ENCODE measurements at places on chromosomes 3 and 15.

DNA sequence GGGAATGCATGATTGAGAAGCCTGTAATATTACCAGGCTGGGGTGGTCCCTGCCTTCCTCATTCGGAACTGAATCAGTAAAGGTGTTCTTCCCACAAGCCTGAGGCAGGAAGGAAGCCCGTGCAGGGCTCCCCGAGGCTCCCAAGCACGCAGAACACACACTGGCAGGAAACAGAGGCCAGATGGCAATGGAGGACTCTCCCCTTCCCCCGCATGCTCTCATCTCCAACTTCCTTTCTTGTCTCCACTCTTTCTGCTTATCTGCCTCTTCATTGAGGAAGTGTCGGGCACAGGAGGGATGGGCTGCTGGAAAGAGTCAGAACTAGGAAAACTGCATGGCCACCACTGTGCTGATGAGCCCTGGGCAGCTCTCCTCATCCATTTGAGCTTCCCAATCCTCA, 123.5 kb downstream of the NUP210 start:
- DNase-seq, result no peak

- no peak for DNase-seq
Measured at GRCh38 chr3:71585131-71585530, 1.6 kb upstream of the FOXP1 start.

DNA sequence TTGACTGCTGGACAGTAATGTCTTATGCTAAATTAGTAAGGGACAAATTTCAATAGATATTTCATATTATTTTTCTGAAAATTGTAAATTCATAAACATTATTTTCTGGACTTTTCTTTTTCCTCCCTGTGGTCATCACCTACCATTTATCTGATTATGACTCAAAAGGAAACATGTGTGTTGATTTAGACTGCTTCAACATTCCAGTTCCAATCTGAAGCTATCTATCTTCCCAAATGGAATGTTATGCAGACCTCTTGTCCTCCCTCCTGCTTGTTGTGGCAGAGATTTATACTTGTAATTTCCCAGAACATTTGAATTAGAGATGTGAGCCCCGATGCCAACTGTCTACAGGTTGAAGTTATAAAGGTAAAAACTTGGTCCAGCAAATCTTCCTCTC, 803.4 kb downstream of the TUSC7 start:
- no peak for DNase-seq

GRCh38 chr3:194220901-194221326, 85.0 kb downstream of the HES1 start:
- DNase-seq, result no peak

DNA sequence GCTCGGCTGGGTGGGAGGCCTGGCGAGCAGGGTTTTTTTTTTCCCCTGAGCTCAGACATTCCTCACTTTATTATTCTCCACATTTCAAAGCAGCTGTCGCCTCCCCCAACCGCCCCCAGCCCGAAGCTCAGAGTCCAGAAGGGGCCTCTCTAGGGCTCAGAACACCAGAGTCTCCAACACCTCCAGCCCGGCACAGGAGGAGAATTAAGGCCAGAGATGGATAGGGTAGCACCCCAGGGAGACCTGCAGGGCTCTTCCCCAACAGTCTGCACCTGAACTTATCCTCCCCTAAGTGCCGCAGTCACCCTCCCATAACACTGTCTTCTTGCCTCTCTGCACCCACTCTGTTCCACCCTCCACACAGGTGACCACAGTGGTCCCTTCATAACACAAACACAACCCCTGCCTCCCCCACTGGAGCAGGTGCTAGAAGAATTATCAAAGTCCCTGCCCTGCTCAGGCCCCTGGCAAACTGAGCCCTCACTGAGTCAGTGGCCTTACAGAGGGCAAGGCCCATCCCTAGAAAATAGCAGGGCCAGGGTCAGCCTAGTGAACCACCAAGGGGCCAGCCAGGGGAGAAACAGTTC, 14.1 kb downstream of the MYL3 start:
- DNase-seq, result no peak

GRCh38 chr15:70308735-70309434, 211.2 kb upstream of the TLE3 start:
- no peak for DNase-seq

GRCh38 chr15:95302206-95302605, 1028.3 kb upstream of the NR2F2 start:
- no peak for DNase-seq

GRCh38 chr3:87197531-87197930, 29.6 kb upstream of the CHMP2B start:
- no peak for DNase-seq

- no peak for DNase-seq
Measured at GRCh38 chr15:66760968-66761725, 59.1 kb downstream of the SMAD6 start.

GRCh38 chr3:53215816-53216215, 40.0 kb downstream of the TKT start:
- no peak for DNase-seq

DNA sequence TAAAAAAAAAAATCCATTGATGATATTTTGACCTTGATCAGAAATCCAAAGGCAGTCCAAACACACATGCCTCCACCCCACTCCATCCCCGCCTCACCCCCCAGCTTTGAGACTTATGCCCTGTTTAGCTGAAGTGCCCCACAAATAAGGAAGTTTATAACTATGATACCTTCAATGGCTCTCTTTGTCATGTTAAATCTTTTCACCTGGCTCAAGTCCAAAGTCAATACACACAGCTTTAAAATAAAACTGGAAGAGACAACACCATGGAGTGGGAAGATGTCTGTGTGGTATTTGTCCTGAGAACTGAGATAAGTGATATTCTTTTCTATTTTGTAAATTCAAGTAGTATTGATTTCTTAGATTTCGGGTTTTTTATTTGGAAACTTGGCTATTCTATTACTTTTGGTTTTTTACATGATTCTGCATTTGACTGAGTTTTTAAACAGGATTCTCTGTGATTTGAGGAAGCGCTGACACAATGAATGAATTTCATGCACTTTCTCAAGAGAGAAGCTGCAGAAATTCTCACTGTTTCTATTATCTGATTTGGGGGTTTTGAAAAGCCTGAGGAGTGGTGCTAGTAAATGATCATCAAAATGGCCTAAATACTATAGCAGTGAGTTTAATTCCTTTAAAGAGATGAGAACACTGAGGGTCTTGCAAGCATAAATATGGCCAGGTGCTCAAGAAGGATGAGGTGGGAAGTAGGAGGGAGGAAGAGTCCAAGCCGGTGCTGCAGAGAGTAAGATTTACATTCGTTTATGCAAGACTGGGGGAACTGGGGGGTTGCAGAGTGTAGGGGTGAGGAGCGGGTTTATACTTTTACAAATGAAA, 5.2 kb downstream of the FOXB1 start:
- DNase-seq, result no peak

DNA sequence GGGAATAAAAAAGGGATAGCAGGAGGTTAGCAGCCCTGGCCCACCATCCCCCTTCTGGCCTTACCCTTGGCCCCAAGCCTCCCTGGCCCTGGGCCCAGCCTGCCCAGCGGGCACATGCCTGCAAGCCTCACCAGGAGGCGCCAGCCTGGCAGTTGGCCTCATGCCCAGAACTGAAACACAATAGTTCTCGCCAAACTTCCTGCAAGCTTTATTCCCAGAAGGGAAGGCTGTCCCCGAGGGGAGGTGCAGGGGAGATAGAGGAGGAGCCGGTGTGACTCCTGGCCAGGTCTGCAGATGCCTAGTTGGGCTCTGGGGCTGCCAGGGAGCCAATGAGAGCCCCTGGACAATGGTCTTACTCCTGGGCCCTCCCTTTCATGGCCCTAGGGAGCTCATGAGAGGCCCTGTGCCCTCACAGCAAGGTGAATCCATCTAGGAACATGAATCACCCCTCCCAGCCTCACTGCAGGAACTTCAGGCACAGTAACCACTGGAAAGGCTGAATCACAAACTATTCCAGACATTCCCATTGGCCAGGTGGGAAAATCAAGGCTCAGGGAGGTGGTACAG, 4.0 kb downstream of the CCDC33 start:
- DNase-seq, result no peak

- DNase-seq, result no peak
Measured at GRCh38 chr15:62517541-62517940, 352.5 kb upstream of the C2CD4B start.

DNA sequence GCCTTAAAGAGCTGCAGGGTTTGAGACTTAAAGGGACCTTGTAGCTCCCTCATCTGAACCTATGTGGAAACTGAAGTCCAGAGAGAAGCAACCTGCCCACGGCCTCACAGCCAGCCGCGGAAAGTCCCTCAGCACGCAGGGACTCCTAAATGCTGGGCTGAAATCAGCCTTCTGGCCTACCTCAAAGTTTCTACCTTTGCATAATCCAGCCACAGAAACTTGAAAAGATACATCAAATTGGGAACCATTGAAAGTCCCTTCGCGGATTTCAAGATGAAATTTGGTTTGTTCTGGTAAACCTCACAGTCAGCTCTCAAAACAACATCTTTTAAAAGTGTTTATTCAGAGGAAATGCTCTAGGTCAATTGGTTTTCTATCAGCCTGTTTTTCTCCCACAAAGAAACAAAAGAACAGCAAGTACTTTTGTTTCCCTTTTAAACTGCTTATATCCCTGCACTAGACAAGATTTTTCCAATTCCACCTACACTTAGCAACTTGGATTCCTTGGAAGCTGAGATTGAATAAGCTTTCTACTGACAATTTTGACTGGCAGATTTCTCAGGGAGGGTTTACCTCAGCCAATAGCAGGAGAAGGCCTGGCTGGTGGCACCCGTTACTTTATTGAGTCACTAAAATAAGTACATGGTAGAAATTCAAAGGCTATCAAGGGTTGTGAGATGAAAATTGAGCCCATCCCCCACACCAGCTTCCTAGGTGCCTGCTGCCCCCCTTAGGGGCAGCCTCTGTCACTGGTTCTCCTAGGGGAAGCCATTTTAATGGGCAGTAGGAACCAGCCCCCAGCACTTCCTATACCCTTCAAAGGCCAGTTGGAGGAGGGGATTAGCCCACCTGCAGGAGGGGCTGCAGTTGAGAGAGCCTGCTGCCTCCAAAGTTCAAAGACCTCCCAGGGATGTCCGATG, 171.2 kb downstream of the ADAMTS17 start:
- no peak for DNase-seq

GRCh38 chr15:89556413-89557262, 18.6 kb upstream of the TICRR start:
- DNase-seq, result peak; percentile 56

GRCh38 chr3:23711916-23712494, 93.8 kb upstream of the UBE2E1 start:
- DNase-seq, result no peak

DNA sequence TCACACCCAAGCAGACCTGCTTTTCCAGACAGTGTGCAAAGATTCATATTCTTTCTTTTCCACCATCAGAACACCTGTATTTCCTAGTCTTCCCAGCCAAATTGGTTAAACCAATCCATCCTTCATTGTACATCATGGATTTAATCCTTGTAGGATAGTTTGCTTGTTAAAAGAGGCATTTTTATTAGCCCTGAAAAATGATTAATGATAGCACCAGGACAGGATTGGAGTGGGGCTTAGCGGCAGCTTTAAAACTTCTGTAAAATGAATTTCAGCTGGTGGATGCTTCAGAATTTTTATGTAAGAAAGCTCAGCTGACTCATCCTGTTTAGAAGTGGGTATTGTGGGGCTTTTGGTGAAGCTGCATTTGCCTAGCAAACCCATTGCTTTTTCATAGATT, 36.1 kb upstream of the ARHGEF26 start:
- no peak for DNase-seq

- no peak for DNase-seq
Measured at GRCh38 chr3:139988472-139989156, 53.6 kb downstream of the CLSTN2 start.

- no peak for DNase-seq
Measured at GRCh38 chr3:37219266-37219665, 44.9 kb upstream of the LRRFIP2 start.

DNA sequence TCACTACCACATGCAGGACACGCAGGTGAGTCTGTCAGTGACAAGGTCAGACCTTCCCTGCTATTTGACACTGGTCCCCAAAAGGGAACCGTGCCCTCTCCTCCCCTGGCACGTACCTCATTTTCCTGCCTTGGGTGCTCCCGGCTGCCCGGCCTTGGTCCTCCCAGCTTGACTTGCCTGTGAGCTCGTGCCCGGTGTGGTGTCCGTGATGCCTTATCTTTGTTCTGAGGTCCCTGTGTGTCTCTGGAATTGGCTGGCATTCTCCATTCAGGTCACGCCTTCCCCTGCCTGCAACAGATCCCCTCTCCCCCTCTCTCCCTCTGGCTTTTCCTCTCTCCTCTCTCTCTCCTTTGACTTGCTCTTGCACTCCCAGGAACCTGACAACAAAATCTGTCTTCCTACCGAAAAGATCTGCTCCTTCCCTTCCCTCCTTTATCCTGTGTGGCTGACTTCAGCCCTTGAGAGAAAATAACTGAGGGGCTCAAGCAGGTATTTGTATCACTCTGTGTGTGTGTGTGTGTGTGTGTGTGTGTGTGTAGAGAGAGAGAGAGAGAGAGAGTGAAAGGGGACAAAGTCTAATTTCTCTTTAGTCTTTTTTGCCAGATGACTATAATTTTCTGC, at the start of gene MASP1:
TSS of gene MASP1 (minus strand) at position 226 of the 621 bp plus-strand sequence. CDS start at position 121, 105 bp downstream.
- no peak for DNase-seq

DNA sequence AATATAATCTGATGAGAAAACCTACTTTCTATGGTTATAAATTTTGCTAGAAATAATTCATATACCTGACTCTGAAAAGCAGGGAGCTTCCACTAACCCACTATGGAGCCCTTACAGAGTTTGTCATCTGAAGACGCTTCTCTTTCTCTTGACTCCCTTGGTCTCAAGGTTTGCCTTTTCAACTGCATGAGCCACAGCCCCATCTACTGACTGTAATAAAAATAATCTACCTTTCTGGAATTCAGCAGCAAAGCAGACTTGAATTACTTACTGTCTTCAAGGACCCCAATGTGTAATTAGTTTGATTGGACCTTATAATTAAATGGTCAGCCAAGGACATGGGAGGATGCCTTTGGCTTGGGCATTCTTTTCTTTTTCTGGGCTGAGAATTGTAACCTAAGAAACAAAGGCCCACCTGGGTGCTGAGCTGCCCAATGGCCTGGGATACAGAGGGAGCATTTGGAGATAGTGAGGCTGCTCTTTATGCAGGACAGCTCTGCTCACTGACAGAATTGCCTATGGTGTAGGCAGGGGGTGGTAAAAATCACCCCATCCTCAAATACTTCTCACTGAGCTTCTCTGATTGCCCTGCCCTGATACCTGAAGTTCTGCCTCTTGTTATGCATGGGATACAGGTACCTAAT, 178.6 kb upstream of the TRIM42 start:
- no peak for DNase-seq

DNA sequence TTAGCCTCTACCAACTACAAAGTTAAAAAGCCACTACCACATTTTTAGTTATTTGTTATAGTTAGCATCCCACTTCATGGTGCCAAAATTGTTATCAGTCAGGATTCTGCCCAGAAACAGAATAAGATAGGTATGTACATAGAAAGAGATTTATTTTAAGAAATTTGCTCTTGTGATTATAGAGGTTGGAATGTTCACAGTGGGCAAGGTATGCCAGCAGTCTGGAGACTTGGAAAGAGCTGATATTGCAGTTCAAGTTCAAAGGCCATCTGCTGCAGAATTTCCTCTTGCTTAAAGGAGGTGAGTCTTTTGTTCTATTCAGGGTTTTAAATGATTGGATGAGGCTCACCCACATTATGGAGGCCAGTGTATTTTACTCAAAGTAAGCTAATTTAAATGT, 143.8 kb upstream of the POU1F1 start:
- no peak for DNase-seq

All from HuH-7.5 (cell line).